ENCODE measurements at places on chromosomes 3 and 15. TPM values are rescaled to one million over a fixed set of nuclear protein-coding genes. Genes with fewer than 3 reads are reported as not detected.

GRCh38 chr3:184409331-184409926, 29.6 kb downstream of the CHRD start:
- no peaks in the 10 kb centered on the region for H3K27me3 ChIP-seq
- H3K4me3 ChIP-seq = no peak overlapping the region
- no peak overlapping the region for H3K27ac ChIP-seq
- no peaks in the 10 kb centered on the region for H3K4me1 ChIP-seq

GRCh38 chr15:98126326-98127085, 166.0 kb downstream of the ARRDC4 start:
- no peak overlapping the region for H3K27ac ChIP-seq
- H3K27me3 ChIP-seq = no peaks in the 10 kb centered on the region
- peaks cover 10% of the 10 kb centered on the region for H3K4me1 ChIP-seq
- H3K36me3 ChIP-seq = no peaks in the 10 kb centered on the region
- H3K4me3 ChIP-seq = no peak overlapping the region

DNA sequence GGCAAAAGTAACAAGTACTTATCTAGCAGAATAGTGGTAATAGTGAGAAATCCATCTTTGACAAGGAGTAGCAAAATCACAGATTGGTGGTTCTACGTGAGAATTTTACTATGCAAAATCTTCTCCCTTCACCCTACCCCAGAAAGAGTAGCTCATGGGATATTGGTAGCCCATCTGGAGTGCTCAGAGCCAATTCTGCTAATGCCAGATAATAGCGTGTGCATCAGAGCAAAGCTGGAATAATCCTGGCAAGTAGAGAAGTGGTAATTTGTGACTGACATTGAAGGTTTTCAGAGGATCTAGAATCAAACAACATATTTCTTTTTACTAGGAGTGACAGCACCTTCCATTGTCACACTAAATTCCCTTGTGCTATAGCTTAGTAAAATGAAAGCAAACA, 192.9 kb downstream of the ZBBX start:
- no peaks in the 10 kb centered on the region for H3K4me1 ChIP-seq
- H3K4me3 ChIP-seq = no peak overlapping the region
- no peaks in the 10 kb centered on the region for H3K27me3 ChIP-seq
- DNase-seq = no peak

- no peaks in the 10 kb centered on the region for H3K27me3 ChIP-seq
- no peak for DNase-seq
- no peaks in the 10 kb centered on the region for H3K4me1 ChIP-seq
These were observed 282.4 kb downstream of the ERC2 start for GRCh38 chr3:56185827-56186226.

- 0 out of 2 replicates have a peak overlapping the region, but pooled peaks have one; percentile 4 for H3K4me3 ChIP-seq
- peak; percentile 90 for DNase-seq
- H3K4me1 ChIP-seq = peaks cover 23% of the 10 kb centered on the region
- H3K27ac ChIP-seq = peak overlapping the region; percentile 89
These were observed 11.8 kb upstream of the FBXO22 start for GRCh38 chr15:75891895-75892294.

Gene ISLR2
- polyA plus RNA-seq = 0.20 TPM

Gene ACTC1
- polyA plus RNA-seq = 29.9 TPM

- H3K4me1 ChIP-seq = peaks cover 42% of the 10 kb centered on the region
- peak overlapping the region; percentile 69 for H3K27ac ChIP-seq
- no peaks in the 10 kb centered on the region for H3K36me3 ChIP-seq
- H3K27me3 ChIP-seq = no peaks in the 10 kb centered on the region
- peak overlapping the region; percentile 74 for H3K4me3 ChIP-seq
These were observed 1.4 kb downstream of the USP3 start for GRCh38 chr15:63505842-63506222.

Gene PTPRG
- polyA plus RNA-seq = 11.5 TPM
